T-cell (primary cell): ENCODE measurements at places on chromosomes 13 and 19. TPM values are rescaled to one million over a fixed set of nuclear protein-coding genes. Genes with fewer than 3 reads are reported as not detected.

DNA sequence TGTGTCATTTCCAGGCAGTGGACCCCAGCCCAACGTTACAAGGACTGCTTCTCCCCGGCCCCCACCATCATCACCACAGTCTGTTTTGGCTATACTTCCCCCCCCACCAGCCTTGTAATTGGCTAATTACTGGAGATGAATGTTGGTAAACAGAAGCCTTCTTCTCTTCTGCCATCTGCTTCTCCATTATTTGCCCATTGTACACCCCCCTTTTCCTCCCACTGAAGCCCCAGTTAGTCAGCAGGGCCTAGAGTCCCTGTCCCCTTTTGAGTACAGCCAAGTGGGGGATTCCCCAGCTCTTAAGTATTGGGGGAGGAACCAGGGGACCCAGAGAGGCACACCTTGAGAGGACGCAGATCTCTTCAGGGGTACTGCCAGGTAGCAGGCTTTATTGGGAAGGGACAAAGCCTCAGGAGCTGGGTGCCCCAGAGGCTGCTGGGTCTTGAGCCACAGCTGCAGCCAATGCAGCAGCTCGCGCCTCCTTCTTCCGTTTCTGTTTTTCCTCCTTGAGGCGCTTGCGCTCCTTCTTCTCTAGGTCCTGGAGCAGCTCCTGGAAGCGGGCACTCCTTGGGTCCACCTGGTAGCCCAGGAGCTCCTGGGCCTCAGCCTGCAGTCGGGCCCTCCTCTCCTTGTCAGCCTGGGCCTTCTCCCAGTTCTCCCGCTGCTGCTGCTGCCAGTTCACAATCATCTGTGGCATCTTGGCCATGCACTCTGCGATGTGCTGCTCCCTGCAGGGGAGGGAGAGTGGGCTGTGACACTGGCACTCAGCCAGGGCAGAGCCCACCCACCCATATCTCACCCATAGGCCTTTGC, 3.0 kb downstream of the GADD45GIP1 start:
- H3K4me3 ChIP-seq: no peak overlapping the region
- H3K4me1 ChIP-seq: peaks cover 25% of the 10 kb centered on the region
- H3K36me3 ChIP-seq: peaks cover 17% of the 10 kb centered on the region
- no peaks in the 10 kb centered on the region for H3K27me3 ChIP-seq

GRCh38 chr13:89678466-89679121, 1668.9 kb upstream of the MIR17HG start:
- H3K4me3 ChIP-seq: no peak overlapping the region
- H3K36me3 ChIP-seq: no peaks in the 10 kb centered on the region
- no peak for DNase-seq
- H3K27ac ChIP-seq: no peak overlapping the region
- no peaks in the 10 kb centered on the region for H3K4me1 ChIP-seq

DNA sequence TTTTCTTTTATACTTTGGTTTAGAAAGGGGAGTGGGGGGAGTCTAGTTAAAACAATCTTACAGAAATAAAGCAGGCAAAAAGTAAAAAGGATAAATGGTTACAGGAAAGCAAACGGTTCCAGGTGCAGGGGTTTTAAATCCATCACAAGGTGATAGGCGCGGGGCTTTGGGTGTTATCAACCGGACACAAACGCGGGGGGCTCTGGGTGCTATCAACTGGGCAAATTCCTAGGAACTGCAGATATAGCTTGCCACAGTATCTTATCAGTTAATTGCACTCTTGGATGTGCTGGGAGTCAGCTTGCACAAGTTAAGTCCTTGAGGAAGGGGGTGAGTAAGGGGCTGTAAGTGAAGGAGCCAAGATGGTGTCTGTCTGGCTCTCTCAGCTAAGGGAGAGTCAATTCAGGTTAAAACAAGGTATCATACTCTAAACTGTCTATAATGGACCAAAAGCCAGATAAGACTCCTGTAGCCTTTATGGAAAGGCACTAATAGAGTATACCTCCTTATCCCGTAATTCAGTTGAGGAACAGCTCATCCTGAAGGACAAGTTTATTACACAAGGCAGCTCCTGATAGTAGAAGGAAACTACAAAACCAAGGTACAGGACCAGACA, 32.6 kb upstream of the ZSCAN5A start:
- no peaks in the 10 kb centered on the region for H3K36me3 ChIP-seq
- DNase-seq: no peak
- no peaks in the 10 kb centered on the region for H3K27me3 ChIP-seq
- no peak overlapping the region for H3K27ac ChIP-seq

GRCh38 chr19:48997972-48998371, 4.3 kb downstream of the RUVBL2 start:
- no peaks in the 10 kb centered on the region for H3K36me3 ChIP-seq
- no peak overlapping the region for H3K4me3 ChIP-seq
- peak; percentile 45 for DNase-seq
- no peak overlapping the region for H3K27ac ChIP-seq
- H3K27me3 ChIP-seq: no peaks in the 10 kb centered on the region

GRCh38 chr19:29543381-29543780, 17.6 kb downstream of the VSTM2B start:
- no peaks in the 10 kb centered on the region for H3K27me3 ChIP-seq
- H3K36me3 ChIP-seq: no peaks in the 10 kb centered on the region
- H3K4me1 ChIP-seq: no peaks in the 10 kb centered on the region

GRCh38 chr19:19566306-19566705, 28.2 kb downstream of the CILP2 start:
- H3K27ac ChIP-seq: no peak overlapping the region
- no peak for DNase-seq
- no peaks in the 10 kb centered on the region for H3K27me3 ChIP-seq
- peaks cover 7% of the 10 kb centered on the region for H3K4me1 ChIP-seq
- H3K36me3 ChIP-seq: peaks cover 48% of the 10 kb centered on the region
- no peak overlapping the region for H3K4me3 ChIP-seq

DNA sequence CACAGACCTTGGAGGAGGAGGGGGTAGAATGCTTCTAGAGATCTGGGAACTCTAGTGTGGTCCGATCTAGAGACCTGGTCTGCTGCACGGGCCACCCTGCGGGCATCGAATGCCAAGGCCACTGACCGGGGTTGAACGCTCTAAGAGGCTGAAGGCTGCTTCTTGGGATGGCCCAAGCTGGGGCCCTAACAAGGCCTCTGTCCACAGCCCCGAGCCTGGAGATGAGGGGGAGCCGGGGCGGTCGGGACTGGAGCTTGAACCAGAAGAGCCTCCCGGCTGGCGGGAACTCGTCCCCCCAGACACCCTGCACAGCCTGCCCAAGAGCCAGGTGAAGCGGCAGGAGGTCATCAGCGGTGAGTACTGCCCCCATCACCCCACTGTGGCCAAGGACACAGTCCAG, 15.3 kb downstream of the ARHGEF1 start:
- H3K27ac ChIP-seq: no peak overlapping the region
- H3K4me3 ChIP-seq: no peak overlapping the region
- no peak for DNase-seq
- peaks cover 86% of the 10 kb centered on the region for H3K36me3 ChIP-seq

DNA sequence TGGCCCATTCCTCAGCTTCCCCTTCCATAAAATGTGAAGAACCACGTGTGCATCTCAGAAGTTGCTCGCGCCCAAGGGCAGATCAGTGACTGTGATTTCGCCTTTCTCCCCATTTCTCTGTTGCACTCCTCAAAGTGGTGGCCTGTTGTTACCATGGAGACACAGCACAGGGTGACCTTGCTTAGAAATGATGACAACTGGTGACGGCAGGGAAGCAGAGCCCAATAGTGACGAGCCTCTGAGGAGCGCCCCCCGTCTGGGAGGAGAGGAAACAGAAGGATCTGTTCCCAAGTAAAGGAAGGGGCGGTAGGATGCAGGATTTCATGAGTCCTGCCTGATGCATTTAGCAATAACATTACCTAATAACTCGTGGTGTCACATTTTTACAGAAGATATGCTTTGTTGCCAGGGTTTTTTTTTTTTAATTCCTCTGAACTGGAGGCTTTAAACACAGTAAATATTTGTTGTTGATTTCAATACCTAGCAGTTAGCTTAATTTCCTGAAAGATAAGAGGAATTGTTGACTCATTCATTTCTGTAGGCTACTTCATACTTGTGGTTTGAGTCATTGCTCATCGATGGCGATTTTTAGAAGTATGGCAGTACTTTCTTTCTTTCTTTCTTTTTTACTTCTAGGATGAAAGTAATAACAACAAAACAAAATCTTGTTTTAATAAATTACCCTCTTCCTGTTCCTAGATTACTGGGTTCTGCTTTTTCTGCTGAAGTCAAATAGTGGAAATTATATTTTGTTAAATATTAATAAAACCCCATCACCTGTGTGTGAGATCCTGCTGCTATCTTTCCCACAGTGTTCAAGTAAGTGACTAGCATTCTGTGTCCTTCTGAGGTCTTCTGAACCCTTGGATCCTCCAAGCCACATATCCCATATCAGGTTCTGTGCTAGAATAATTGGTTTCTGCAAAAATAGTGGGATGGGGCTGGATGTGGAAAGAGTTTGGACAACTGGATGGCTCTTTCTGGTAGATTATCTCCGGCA, 36.0 kb downstream of the MBNL2 start:
- no peaks in the 10 kb centered on the region for H3K36me3 ChIP-seq
- no peaks in the 10 kb centered on the region for H3K4me1 ChIP-seq
- H3K27ac ChIP-seq: no peak overlapping the region
- no peaks in the 10 kb centered on the region for H3K27me3 ChIP-seq
- no peak for DNase-seq
- H3K4me3 ChIP-seq: no peak overlapping the region

DNA sequence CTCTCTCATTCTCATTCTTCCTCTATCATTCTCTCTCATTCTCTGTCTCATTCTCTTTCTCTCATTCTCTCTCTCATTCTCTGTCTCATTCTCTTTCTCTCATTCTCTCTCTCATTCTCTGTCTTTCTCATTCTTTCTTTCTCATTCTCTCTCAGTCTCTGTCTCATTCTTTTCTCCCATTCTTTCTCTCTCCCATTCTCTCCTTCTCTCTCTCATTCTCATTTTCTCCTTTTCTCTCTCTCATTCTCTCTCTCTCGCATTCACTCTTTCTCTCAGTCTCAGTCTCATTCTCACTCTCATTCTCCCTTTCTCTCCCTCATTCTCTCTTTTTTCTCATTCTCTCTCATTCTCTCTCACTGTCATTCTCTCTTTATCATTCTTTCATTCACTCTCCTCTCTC, 152.0 kb upstream of the UQCRFS1 start:
- DNase-seq: no peak
- H3K4me3 ChIP-seq: no peak overlapping the region
- no peaks in the 10 kb centered on the region for H3K4me1 ChIP-seq
- no peak overlapping the region for H3K27ac ChIP-seq
- no peaks in the 10 kb centered on the region for H3K36me3 ChIP-seq

GRCh38 chr19:2412449-2412848, 14.9 kb downstream of the TIMM13 start:
- no peaks in the 10 kb centered on the region for H3K4me1 ChIP-seq
- no peaks in the 10 kb centered on the region for H3K36me3 ChIP-seq
- no peak overlapping the region for H3K4me3 ChIP-seq
- no peak for DNase-seq

- no peaks in the 10 kb centered on the region for H3K4me1 ChIP-seq
- H3K27me3 ChIP-seq: peaks cover 3% of the 10 kb centered on the region
- no peak for DNase-seq
- H3K4me3 ChIP-seq: no peak overlapping the region
Measured at GRCh38 chr13:23497191-23497590, 63.7 kb upstream of the SACS start.

GRCh38 chr13:28492569-28493367, 2.2 kb downstream of the FLT1 start:
- no peaks in the 10 kb centered on the region for H3K36me3 ChIP-seq
- H3K4me3 ChIP-seq: no peak overlapping the region
- H3K27me3 ChIP-seq: peaks cover 34% of the 10 kb centered on the region

DNA sequence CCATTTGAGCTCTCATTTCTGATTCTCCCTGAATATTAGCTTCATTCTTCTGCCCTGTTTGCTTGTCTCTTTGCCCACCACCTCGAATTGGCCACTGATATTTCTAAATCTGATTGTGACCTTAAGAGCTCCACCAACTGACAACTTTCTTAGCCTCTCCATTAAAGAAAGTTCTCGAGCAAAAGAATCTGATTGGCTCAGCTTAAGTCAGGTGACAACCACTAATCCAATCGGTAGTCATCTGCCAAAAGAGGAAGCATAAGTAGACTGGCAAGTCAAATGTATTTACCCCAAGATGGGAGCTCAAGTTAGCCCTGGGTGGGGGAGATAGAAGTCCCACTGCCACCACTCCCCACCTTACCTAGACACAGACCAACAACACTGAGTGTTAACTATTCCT, 41.5 kb downstream of the NOTCH3 start:
- no peaks in the 10 kb centered on the region for H3K36me3 ChIP-seq
- H3K27me3 ChIP-seq: peaks cover 6% of the 10 kb centered on the region
- H3K4me1 ChIP-seq: no peaks in the 10 kb centered on the region
- H3K4me3 ChIP-seq: no peak overlapping the region

DNA sequence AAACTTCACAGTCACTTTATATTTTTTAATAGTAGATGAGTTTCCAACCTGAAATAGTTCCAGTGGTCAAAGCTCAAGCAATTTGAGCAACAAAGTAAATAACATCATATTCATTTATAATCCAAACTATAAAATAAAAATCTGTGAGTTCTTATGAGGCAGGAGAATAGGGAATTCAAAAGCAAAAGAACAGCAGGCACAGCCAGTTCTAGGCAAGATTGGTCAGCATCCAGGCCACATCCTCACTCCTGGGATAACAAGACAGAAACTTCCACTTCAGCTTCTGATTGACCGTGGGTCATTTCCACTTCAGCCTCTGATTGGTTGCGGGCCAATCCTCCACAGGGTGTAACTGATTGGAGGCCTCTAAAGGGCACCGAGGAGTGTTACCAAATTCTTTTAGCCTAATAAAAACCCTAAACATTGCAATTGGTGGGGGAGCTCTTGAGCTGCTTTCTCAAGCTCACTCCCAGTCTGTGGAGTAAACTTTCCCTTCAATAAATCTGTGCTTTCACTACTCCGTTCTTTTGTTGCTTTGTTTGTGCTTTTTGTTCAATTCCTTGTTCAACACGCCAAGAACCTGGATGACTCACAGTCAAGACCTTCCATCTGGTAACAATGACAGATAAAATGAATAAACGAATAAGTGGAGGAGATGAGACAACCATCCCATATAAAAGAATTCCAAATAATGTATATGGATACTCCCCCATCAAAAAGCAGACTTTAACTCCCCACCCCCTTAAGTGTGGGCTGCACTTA, 42.6 kb upstream of the AMER2 start:
- no peak overlapping the region for H3K4me3 ChIP-seq
- no peak for DNase-seq
- H3K27me3 ChIP-seq: no peaks in the 10 kb centered on the region
- no peaks in the 10 kb centered on the region for H3K36me3 ChIP-seq
- no peaks in the 10 kb centered on the region for H3K4me1 ChIP-seq
- no peak overlapping the region for H3K27ac ChIP-seq

DNA sequence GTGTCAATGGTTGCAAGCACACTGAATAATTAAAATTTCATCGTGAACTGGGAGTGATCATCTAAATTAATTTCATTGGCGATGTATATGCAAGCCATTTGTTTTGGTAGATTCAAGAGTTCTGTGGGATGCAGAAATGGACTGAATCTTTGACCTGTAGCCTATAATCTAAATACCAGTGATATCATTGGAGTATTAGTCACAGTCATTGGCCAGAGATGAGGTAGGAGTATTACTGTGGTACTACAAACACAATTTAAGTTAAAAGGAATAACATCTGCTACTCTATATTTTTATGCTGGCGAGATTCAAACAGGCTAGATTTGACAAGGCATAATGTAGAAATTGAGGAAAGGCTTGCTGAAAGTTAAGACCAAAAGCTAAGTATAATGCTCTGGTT, 14.0 kb downstream of the FRY start:
- no peaks in the 10 kb centered on the region for H3K36me3 ChIP-seq
- peaks cover 48% of the 10 kb centered on the region for H3K4me1 ChIP-seq
- no peak for DNase-seq
- no peaks in the 10 kb centered on the region for H3K27me3 ChIP-seq
- no peak overlapping the region for H3K4me3 ChIP-seq
- no peak overlapping the region for H3K27ac ChIP-seq

The COL5A3 gene
- total RNA-seq: 2.4 TPM

The TNFSF9 gene
- total RNA-seq: 6.0 TPM

The MBD3L2B gene
- not detected for total RNA-seq

The MIA gene
- not detected for total RNA-seq

The ACP7 gene
- not detected for total RNA-seq

The DYRK1B gene
- total RNA-seq: 30.3 TPM
